ENCODE measurements at places on chromosomes 2 and 18.

DNA sequence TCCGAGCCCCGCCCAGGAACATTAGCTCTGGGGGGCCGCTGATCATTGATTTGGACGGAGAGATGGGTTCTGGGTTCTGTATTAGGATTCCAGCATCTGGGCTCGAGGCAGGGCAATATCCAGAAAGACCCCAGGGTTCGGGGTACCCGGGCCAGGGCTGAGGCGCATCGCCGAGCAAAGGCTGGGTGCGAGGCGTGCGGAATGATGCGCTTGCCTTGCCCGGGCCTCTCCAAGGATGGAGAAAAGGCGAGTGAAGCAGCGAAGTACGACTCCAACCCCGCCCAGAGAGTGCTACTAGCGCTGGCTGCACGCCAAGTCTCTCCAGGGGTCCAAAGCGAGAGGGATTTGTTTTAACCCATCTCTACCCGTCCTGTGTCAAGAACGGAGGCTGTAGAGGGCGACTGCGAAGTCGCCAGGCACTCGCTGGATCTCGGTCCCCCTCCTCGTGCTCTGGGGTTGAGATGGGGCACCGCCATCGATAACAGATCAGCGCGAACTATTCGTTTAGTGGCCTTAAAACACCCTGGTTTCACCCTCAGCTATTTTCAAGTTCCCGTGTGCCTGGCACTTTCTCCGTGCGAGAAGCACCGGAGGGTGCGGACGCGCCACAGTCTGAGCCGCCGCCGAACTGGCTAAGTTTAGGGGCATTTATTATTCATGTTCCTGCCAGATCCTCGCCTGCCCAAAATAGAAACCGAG is 1.9 kb downstream of the ADCYAP1 start:
- DNase-seq, result no peak

DNA sequence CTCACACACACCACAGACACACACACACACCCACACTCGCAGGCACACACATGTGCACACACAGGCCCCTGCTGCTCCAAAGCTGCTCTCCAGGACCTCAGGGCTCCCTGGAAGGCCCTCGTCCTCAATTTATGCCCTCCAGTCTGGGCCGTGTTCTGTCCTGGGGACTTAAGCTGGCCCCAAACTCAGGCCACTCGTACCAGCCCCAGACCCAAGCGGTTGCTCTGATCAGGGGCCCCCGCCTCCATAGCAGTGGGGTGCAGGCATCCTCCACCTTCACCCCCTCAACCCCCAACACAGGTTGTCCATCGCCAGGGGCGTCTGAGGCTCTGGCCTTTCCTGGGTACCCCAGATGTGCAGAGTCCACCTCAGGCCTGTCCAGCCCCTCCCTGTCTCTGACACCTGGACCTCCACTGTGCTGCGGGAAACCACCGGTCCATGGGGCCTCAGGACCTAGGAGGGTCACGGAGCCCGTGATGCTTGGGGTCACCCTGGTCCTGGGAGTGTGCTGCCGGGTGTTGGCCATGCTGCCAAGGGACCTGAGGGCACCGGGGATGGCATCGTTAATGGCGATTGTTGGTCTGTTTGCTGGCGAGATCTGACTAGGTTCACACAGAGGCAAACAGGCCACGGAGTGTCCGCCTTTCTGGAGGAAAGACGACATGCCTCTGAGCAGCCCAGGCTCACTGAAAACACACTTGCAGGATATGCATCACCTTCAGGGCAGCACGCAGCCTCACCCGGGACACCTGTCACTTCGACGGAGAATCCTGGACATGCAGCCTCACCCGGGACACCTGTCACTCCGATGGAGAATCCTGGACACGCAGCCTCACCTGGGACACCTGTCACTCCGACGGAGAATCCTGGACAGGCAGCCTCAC is 155.6 kb downstream of the NDUFA10 start:
- DNase-seq, result no peak

DNA sequence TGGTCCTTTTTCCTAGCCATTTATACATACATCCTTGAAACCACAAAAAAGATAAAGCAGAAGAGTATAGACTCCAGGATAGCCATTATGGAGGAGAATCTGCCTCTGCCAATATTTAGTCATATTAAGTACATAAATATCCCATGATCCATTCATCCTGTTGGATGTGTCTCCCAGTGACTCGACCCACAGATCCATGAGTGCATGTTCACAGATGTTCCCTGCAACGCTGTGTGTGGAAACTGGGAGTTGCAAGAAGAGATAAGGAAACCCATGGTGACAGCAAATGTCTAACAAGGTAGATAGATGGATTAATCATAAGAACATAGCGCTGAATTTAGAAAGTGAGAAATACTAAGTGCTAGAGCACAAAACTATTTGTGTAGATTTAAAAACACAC is 34.5 kb downstream of the STK39 start:
- no peak for DNase-seq

DNA sequence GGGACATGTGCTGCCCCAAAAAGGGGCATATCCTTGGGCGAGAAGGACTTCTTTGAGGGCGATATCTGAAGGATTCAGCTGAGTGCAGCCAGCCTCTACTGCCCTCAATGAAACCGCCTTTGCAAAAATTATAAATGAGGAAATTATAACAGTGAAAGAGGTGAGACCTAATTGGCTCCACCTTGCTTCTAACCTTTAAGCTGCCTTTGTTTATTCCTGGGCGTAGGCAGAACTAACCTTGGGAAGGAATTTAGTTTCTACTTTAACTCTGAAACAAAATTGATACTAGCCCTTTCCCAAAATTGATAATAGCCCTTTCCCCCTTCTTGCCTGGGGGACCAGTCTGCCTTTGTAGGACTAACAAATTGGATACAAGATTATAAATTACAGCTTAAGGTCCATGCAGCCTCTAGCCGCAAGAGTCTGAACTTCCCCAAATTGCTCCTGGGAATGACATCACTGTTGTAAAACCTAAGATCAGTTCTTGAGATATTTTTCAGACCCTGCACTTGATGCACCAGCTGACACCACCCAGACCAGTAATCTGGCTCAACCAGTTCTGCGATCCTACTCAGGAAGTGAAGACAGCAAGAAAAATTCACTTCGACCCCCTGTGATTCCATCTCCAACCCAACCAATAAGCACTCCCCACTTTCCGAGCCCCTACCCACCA is 36.0 kb upstream of the ASAP2 start:
- no peak for DNase-seq

GRCh38 chr2:58557176-58557575 is 316.1 kb upstream of the FANCL start:
- DNase-seq, result no peak
